ENCODE measurements at places on chromosomes 2 and 18.

GRCh38 chr2:64950226-64951160 is 38.7 kb upstream of the SLC1A4 start:
- no peak for DNase-seq

GRCh38 chr2:19893520-19894133 is 8.2 kb downstream of the TTC32 start:
- no peak for DNase-seq

DNA sequence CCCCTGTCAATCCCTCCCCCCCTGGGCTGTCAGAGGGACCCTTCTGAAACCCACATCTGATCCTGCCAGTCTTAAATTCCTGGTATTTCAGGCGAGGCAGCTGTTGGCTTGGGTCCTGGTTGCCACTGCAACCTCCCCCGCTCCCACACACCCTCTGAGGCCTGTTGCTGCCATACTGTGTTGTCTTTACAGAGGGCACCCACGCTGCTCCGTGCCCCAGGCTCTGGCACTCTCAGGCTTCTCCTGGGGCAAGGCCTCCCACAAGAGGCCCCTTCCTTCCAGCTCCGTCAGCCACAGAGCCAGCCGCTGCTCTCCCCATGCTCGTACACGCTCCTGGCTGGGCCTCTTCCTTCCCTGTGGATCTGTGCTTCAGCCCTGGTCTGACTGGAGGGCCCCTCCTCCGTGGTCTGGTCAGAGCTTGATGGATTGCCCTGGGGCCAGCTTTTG is 8.6 kb downstream of the CABLES1 start:
- no peak for DNase-seq

DNA sequence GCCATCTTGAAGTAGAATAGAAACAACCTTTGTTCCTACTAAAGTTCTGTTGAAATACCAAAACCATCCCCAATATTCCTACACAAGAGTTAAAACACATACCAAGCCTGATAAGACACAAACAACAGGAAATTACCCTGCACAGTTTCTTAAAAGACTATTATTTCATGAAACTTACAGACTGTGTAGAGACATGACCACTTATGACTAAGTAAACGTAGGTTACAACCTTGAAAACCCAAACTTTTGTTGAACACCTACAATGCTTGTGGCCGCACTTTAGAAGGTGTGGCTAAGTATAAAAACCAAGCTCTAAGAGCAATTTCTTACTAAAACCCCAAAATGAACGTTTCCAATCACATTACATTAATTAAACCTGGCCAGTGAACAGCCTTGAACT is 2.0 kb downstream of the SMAD2 start:
- no peak for DNase-seq

GRCh38 chr2:70043252-70043875 is 43.9 kb upstream of the PCBP1 start:
- no peak for DNase-seq

GRCh38 chr2:111168528-111169239 is 48.0 kb downstream of the BCL2L11 start:
- no peak for DNase-seq

GRCh38 chr2:19021100-19021476 is 337.3 kb downstream of the OSR1 start:
- no peak for DNase-seq

DNA sequence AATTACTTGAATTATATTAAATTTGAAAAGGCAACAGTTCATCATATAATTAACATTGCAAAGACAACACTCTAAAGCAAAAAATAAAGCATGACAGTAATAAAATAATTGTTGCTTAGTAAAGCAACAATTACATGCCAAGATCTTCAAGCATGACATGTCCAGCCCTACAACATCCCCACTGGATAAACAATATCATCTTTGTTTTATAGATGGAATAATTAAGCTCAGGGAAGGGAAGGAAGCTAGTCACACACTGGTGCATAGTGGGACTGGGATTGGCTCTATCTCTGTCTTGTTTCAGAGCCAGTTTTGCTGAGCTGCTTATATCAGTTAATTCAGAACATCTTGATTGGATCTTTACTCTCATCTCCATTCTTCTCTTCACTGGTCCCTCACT is 49.9 kb upstream of the PARD3B start:
- no peak for DNase-seq

- DNase-seq, result no peak
Measured at GRCh38 chr2:127985735-127986134, 42.1 kb downstream of the SAP130 start.

- DNase-seq, result no peak
Measured at GRCh38 chr2:132979339-132980093, 309.5 kb upstream of the LYPD1 start.

GRCh38 chr2:1837458-1837857 is 93.1 kb upstream of the PXDN start:
- DNase-seq, result no peak

DNA sequence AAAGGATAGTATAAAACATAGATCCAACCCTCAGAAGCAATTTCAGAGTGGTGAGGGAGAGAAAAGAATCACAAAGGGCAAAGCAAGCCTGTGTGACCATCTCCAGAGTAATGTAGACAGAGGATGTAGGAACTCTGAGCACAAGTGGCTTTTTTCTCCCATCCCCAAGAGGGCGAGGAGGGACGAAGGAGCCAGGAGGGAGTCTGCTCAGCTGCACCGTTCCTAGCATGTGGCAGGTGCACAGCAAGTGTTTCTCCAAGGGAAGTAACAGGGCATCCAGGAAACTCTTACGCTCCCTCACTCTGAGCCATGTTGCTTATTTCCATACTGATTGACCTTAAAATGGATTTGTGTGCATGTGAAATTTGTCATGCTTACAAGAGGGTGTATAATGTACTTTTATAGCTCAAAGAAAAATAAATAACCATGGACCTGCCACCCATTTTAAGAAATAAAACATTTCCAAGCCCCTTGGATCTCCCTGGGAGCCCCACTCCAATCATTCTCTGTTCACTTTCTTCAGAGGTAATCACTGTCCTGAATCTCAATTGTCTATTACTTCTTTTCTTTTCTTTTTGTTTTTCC is 37.8 kb upstream of the SEC11C start:
- DNase-seq, result no peak

GRCh38 chr2:197838036-197838435 is 33.6 kb downstream of the PLCL1 start:
- no peak for DNase-seq

DNA sequence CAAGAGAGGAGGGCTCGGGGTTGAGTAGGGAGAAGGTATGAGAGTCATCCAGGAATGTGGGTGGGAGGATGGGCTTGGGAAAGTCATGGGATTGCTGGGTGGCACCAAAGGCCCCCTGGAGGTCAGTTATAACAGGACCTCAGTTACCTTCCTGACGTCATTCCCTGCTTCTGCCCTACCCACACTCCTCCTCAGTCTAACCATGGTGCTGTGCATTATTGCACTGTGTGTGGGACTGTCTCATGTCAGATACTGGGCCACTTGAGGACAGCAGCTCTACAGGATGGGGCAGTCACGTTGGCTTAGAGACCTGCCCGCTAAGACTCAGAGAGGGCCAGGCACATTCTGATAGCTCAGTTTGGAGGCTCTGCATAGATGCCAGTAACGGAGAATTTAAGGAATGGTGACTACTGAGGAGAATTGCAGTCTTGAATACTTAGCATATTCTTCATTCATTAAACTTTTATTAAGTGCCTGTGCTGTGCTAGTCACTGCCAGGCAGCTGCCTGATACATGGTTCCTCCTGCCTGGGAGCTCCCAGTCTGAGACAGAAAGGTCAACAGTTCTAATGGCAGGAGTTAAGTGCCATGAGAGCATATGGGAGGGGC is 90.5 kb downstream of the LAMA3 start:
- no peak for DNase-seq

DNA sequence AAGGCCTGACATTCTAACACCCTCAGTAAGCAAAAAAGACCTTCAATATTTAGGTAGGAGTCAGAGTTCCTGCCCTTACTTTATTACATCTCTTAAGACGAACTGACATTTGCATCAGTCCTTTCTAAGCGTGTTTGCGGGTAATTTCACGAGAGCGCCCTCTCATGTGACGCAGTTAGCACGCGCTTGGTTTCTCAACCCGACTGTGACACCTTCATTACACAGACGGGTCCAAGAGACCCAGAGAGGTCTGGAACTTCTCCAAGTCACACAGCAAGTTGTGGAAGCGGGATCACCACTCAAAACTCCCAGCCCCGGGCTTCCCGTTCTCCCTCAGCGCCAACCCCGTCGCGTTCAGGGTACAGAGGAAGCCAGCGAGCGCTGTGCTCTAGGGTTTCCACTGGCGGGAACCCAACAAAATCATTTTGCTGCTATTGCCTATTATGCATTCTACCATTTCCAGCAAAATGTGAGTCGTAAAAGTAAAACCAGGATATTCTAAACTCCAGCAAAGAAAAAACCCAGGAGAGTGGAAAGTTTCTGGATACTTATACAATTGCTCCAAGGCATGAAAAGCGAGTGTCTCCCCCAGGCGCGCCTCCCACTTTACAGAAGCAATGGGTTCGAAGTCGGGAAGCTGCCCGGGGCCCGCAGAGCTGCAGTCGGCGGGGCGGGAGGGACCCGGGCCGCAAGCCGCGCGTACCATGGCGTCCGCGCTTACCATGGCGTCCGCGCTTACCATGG is 601 bp downstream of the ENOSF1 start:
- DNase-seq, result peak; percentile 41

- DNase-seq, result no peak
Measured at GRCh38 chr2:158932131-158932645, 36.3 kb upstream of the TANC1 start.

DNA sequence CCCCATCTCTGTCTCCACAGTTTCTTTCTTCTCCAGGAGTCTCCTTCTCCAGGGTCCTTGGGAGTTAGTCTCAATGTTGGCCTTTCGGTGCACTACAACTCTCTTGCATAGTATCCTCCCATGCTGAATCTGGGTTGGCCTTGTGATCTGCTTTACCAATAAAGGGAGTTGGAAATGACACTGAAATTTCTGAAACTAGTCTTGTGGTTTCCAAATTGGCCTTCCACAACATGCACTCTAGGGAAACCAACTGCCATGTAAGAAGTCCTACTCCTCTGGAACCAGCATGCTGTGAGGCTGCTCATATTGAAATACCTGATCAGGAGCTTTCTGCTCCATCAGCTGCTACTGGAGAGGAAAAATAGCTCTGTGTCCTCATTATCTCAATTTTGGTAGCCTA is 9.9 kb upstream of the ABHD3 start:
- no peak for DNase-seq

Measured in stimulated activated CD8-positive, alpha-beta memory T cell treated with anti-CD3 and anti-CD28 coated beads, Interleukin-4, amount 100 ng/mL, for 1 hour (primary cell).